NCI-H2227 treated with DMSO at 0.1 percent for 48 hours (cell line): ENCODE measurements at places on chromosomes 11 and 22.

DNA sequence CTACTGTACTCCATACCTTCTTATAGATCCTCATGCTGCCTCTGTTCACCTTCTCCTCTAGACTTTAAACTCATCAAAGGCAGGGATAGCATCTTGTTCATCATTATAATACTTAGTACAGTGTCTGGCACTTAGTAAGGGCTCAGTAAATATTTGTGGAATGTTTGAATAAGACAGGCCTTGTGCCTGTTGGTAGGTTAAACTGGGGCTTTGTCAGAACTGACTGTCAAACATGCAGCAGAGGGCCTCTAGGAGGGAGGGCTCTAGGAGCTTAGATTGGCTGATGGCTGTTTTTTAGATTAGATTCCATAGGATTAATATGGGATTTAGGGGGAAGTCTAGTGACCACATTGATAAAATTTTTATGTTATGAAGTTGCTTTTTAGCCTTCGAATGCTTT lies 70.8 kb downstream of the RNF169 start:
- DNase-seq, result no peak

GRCh38 chr11:17412488-17413180 lies 24.2 kb upstream of the KCNJ11 start:
- no peak for DNase-seq

DNA sequence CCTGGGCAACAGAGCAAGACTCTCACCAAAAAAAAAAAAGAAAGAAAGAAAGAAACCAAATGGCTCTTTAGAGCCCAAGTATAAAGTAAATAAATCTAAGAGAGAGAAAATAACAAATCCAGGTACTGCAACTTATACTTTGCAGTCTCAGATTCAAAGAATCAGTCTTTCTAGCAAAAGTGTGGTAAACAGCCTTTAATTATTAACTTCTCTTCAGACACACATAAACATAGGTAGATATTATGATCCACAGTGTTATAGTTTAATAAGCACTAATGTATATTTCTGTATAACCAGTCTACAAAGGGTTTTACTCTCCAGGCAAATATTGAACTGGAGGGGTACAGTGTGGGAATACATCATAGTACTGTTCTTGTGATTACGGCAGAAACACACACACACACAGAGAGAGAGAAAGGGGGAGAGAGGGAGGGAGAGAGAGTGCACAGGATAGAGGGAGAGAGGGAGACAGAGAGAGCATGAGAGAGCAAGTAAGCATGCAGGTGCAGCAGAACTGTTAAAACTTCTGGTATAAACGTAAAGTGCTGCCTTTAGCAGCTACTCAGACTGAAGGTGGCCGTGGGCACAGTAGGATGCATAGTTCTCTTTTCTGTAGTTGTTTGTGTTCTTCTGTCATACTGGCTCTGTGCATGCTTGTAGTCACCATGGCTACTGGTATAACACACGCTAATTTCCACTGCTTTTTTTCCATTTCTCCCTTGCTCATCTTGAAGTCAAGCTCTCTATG lies 32.3 kb downstream of the MTMR2 start:
- no peak for DNase-seq

GRCh38 chr22:40477683-40478337 lies 107.4 kb downstream of the SGSM3 start:
- DNase-seq, result no peak

DNA sequence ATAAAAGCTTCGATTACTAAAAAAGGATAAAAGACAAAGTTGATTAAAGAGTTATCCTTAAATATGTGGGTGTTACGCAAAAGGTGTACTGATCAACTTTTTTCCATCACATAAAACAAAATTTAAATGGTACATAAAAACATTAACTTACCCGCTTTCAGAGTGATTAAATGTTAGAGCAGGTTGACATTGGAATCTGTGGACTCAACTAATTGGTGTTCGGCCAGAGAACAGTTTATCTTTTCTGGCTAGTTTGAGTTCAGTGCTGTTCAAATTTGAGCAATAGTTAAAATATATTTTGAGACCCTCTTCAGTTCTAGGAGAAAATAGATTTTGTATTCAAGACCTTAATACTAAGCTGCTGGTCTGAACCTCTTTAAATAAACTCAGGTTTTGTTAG lies 56.1 kb downstream of the ATM start:
- no peak for DNase-seq

DNA sequence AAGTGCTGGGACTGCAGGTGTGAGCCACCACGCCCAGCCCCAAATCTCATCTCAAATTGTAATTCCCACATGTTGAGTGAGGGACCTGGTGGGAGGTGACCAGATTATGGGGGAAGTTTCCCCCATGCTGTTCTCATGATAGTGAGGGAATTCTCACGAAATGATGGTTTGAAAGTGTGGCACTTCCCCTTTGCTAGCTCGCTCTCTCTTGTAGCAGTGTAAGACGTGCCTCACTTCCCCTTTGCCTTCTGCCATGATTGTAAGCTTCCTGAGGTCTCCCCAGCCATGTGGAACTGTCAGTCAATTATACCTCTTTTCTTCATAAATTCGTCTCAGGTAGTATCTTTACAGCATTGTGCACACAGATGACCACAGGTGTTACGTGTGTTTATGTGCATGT lies 357.8 kb downstream of the CADM1 start:
- DNase-seq, result no peak

DNA sequence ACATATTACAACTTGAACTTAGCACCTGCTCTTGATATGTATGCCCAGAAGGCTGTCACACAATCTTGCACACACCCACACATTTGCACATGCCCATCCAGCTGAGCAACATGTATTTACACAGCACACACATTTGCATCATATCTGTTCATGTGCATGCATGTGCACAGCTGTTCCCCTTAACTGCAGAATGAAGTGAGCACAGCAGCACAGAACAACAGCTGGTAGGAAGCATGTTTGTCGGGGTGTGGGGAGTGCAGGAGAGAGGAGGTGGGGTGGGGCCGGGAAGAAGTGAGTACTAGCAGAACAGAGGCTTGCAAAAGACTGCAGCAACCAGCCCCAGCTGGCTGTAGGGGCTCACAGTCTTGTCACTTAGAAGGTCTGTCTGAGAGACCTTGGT lies 296.5 kb downstream of the KIRREL3 start:
- no peak for DNase-seq

DNA sequence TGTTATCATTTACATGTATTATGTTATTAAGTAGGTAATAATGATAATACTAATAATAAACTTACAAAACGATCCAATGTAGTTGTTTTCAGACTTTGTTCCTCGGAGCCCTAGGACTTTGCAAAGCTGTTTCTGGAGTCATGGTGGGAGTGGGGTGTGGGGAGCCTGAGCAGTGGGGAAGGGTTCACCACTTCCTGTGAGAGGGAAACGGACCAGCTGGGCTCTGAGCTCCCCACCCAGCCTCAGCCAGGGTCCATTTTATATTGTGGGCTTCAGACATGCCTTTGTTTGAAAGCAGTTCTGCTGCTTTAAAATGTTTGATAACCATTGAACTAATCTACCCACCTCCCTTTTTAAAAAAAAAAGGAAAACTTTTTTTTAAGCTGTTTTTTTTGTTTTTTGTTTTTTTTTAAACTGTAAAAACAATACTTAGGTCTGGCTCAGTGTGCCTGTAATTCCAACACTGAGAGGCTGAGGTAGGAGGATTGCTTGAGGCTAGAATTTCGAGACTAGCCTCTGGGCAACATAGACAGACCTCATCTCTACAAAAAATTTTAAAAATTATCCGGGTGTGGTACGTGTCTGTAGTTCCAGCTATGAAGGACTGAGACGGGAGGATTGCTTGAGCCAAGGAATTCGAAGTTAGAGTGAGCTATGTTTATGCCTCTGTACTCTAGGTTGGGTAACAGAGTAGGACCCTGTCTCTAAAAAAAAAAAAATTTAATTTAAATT lies 7.0 kb downstream of the SERPING1 start:
- DNase-seq, result no peak

DNA sequence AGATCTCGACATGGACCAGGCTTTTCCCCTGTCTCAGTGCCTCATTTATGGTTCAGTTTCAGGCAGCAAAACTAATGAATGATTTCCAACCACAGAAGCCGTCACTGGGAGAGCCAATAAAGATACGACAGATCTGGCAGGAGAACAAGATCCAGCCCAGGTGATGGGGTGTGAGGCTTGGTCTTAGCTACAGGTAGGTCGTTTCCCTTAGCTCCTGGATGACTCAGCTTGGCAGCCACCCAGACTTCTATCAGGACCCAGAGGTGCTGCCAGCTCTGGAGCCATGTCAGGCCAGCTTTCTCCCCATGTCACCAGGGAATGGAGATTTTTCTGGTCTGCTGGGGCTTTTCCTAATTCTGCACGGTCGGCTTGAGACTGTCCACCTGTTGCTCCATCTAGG lies 36.3 kb upstream of the APOBEC3A start:
- no peak for DNase-seq
